CD4-positive, alpha-beta T cell treated with Interleukin-2 at 100 ng/mL for 4 hours (primary cell): ENCODE measurements at places on chromosomes 12 and 14.

DNA sequence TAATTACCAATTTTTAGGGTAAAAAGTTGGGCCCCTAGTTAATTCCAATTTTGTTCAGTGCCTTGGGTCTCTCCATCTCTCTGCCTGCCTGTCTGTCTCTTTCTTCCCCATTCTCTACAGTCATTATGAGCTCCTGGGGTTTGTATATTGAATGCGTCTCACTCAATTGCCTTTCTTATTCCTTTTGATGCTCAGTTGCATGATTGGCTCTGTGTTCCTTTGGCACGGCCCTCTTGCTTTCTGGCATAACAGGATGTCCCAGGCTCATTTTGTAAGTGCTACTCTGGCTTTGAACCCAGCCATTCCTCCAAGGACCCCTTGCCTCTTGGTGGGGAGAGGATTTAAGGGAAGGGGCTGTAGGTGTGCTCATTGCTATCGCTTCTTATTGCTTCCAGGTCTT lies 35.6 kb downstream of the ZNF664 start:
- DNase-seq = no peak

DNA sequence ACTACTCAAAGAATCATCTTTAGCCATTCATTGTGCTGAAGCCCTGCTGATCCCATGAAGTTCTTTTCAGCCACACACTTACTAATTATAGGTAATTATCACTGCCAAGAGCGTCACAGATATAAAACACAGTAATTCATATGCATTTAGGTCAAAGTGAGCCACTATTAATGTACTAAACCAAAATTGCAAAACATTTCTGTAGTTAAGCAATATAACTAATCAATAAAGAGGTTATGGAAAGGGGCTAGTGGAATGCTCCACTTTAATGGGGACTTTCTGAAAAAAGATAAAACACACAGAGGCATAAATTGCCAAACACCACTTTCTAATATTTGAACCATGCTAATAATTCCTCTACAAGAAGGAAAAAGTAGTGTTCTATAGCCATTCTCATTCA lies 6.8 kb upstream of the CEP128 start:
- DNase-seq = no peak

GRCh38 chr12:77493302-77494168 lies 337.2 kb upstream of the NAV3 start:
- DNase-seq = no peak

- no peak for DNase-seq
These were observed 11.6 kb downstream of the RMST start for GRCh38 chr12:97474161-97474560.

GRCh38 chr14:72894623-72895378 lies 900 bp upstream of the DPF3 start:
- DNase-seq = no peak

DNA sequence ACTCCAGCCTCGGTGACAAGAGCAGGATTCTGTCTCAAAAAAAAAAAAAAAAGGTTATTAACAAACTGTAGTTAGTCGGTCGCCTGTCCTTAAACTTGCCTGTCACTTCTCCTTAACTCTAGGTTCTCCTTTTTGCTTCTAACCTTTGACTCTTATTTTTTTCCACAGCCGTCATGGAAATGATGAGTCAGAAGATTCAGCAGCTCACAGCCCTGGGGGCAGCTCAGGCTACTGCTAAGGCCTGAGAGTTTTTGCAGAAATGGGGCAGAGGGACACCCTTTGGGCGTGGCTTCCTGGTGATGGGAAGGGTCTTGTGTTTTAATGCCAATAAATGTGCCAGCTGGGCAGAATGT lies 418 bp upstream of the MYG1 start:
- peak; percentile 53 for DNase-seq

- no peak for DNase-seq
These were observed 17.9 kb upstream of the CCDC85C start for GRCh38 chr14:99621948-99622347.

DNA sequence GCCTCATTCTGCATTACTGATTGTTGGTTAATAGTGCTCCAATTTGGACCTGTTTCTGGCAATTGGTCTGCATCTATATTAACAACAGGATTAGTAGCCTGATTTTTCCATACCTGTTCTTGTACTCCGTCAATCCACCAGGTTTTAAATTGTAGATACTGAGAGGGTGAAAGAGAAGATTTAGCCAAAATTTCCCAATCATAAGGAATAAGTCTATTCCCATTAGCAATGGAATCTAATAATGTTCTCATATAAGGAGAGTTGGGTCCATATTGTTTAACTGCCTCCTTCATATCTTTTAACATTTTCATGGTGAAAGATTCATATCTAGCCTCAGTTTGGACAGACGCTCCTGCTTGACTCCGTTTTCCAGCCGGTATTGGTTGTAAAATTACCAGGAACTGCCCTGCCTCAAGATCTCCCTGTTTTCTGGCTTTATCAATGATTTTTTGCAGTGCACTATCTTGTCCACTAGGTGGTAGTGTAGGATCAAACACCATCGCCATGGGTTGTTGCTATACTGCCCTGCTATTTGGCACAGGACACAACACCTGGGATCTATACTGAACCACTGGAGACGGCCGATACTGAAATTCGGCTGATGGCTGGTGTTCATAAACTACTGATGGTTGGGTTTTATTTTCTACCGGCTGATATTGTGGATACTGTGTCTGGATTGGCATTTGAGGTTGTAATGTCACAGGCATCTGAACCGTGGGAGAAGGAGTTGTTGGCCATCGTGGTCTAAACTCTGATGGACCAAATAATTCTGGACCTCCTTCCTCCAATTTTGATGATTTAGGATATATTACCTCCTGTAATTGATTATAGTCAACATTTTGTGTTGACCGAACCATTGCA lies 25.2 kb downstream of the DHRS4L2 start:
- peak; percentile 80 for DNase-seq
